ENCODE measurements at places on chromosomes 5 and 9.

- DNase-seq: peak; percentile 87
Observed at GRCh38 chr5:135140446-135141204, 106.6 kb upstream of the PITX1 start.

GRCh38 chr9:114685951-114686350, 4.0 kb upstream of the TEX48 start:
- no peak for DNase-seq

- DNase-seq: no peak
Observed at GRCh38 chr5:68849906-68850305, 243.9 kb upstream of the SLC30A5 start.

DNA sequence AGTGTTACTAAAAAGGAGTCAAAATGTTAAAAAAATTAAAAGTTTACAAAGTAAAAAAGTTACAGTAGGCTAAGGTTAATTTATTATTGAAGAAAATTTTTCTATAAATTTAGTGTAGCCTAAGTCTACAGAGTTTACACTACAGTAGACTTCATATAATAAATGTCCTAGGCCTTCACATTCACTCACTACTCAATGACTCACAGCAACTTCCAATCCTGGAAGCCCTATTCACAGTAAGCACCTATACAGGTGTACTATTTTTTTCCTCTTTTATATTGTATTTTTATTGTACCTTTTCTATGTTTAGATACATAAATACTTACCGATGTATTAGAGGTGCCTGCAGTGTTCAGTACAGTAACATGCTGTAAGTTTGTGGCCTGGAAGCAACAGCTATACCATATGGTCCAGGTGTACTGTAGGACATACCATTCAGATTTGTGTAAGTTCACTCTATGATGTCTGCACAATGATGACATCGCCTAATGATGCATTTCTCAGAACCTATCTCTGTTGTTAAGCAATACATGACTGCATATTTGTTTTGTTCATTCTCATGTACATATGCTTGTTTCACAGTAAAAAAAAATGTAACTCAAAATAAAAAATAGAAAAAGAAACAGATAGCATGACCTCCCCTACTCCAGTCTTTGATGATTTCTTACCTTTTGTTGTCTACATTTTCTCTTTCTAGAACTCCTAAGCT, 64.7 kb downstream of the NR3C1 start:
- no peak for DNase-seq

DNA sequence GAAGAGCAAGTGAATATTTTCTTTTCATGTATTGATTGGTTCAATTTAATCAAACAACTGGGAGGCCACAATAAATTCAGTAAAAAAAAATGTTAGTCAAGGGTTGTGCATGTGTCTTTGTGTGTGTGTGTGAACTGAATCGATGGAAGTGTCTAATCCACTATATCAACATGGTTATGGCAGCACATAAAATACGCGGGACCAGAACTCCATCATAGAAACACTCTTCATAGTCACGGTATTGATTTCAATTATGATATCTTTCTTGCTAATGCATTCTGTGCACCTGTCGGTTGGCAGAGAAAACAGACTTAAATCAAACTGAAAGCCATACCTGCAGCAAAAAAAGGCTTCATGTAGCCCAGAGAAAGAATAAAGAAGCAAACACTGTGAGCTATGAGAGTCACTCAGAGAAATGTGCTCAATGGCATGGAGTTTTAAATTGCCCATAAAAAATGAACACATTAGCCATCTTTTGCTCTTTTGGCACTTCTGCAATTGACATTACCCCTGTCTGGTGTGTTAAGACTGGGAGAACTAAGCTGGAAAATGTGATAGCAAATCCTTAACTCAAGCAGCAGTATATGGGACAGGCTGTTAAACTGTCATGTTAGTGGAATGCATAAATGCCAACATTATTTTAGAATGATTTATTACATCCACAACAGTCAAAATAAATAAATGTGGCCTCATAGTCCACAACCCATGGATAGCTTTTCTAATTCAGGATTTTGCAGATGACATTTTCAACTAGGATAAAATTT, 642.4 kb upstream of the C9orf72 start:
- DNase-seq: no peak

DNA sequence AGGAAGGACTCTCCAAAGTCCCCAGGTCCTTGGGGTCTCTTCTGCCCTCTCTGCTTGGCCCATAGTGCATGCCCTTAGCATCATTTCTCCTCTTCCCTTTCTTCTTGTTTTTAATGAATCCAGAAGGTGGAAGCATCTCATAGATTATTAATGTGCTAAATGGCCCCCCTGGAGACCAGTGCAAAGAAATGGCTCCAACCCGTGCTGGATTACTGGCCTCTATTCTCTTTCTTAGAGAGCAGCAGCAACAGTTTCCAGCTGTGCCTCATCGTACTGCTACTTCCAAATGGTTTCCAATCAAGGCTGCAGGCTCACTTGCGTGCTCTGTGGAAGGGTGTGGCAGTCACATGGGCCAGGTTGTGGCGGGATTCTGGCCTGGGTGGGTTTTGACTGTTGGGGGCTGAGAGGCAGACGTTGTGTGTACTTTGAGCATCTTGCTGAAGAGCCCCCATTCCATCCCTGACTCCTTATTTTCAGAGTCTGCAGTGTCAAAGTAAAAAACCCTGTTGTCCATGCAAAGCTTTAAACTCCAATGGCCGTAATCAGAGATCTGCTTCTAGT, 139.7 kb downstream of the GABBR2 start:
- DNase-seq: no peak
